ENCODE measurements at places on chromosomes 13 and 19.
A peak's percentile ranks its signal among the peaks of the same experiment; 100 is the strongest.

GRCh38 chr19:10083911-10084310, 2.2 kb upstream of the SHFL start:
- DNase-seq = no peak

DNA sequence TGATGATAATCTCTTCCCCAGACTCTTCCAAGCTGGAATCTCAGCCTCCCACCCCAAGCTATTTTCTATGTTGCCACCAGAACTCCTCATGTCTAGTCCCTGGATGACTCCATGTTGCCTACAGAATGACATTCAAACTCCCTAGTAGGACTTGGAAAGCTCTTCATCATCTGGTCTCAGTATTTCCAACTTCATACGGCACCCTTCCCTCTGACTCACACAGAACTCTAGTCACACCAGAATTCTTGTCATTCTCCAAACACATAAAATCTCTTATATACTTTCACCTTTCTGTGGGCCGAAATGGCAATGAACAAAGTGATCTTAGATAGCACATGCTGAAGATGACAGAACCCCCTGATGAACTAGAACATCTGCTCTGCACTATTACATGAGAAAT, 86.2 kb downstream of the CAB39L start:
- no peak for DNase-seq

GRCh38 chr19:44113784-44114390, 688 bp downstream of the ZNF225 start:
- no peak for DNase-seq

DNA sequence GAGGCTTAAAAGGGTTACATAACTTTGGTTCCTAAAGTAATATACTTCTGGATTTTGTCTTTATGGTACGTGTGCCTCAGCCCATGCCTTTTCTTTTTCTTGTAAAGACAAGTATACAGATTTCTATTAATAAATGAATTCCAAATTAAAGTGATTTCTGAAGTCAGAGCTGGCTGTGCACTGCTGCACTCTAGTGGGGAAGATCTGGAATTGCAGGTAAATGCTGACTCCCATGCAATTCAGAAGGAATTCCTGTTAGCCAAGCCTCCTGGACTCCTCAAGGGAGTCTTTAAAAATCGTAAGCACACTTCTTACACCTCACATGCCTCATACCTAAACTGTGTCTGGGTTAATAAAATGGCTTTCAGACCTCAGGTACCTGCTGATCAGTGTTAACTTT, 118.4 kb upstream of the SLC7A1 start:
- no peak for DNase-seq

DNA sequence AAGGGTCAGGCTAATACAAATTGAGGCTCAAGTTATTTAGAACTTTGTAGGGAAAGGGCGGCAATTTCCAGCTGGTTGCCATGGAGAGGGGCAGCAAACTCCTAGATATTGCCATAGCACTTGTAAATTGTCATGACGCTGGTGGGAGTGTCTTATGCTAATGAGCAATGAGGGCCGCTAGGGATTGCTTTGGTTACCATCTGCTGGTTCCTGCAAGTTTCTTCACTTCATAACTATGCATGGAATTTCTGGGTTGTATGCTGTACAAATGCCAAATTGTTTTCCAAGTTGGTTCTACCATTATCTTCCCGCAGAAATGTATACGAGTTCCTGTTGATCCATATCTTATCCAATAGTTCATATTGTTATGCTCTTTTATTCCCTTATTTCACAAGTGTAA, 1339.4 kb downstream of the EFNB2 start:
- peak; percentile 26 for DNase-seq

DNA sequence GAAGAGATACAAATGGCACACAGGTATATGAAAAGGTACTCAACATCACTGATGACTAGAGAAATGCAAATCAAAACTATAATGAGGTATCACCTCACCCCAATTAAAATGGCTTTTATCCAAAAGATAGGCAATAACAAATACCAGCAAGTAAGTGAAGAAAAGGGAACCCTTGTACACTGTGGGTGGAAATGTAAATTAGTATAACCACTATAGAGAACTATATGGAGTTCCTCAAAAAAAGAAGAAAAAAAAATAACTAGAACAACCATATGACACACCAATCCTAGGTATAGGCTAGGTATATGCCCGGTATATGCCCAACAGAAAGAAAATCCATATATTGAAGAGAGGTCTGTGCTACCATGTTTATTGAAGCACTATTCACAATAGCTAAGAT, 150.9 kb downstream of the VWA8 start:
- no peak for DNase-seq

GRCh38 chr19:16714702-16715287, 4.9 kb upstream of the NWD1 start:
- no peak for DNase-seq

GRCh38 chr13:41610404-41610803, 153.1 kb downstream of the RGCC start:
- peak; percentile 88 for DNase-seq

DNA sequence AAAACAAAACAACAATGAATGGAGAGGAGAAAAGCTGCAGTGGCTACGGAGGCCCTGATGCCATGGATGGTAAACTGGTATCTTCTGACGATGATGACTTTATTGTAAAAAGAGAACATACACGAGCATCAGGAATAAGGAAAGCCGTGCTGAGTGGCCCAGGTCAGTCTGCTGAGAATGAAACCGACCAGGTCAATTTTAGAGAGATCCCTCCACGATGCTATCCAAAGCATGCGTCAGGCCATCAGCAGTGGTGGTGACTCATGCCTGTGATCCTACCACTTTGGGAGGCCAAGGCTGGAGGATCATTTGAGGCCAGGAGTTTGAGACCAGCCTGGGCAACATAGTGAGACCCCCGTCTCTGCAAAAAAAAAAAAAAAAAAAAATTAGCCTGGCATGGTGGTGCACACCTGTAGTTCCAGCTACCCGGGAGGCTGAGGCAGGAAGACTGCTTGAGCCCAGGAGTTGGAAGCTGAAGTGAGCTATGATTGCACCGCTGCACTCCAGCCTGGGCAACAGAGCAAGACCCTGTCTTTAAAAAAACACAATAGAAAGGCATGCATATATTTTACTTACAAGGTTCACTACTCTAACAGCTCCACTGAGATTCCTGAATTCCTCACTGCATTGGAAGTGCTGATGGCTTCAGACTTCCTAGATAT, 62.3 kb downstream of the GADD45B start:
- DNase-seq = no peak

DNA sequence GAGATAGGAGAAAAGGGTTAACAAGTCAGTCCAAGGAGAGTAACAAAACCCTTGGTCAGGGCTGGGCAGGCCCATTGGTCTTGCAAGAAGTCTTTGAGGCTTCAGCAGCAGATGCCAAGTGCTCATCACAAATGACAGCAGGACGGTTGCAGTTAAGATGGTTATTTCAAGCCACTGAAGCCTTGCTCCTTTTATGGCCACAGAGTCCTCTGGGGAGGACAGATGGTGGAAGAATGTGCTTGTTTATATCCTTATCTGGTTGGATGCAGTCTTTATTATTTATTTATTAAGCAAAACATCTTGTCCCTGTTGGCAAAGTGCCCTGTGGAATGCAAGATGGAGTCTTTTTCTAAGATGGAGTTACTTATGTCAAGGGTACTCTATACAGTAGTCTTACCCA, 19.2 kb upstream of the ZNF331 start:
- DNase-seq = no peak

DNA sequence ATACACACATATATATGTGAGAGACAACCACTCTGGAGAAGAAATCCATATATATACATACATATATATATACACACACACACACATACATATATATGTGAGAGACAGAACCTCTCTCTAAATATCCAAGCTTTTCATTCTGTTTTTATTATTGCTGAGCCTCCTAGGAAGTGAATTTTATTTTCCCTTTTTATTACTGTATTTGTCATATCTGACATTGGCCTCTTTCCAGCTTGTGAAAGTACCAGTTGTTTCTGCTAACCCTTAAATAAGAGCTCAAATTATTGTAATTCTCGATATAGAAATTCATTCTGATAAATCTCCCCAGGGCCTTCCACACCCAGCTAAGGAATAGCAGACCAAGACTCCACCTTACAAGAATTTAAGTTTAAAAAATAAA, 81.0 kb downstream of the NUFIP1 start:
- DNase-seq = no peak

DNA sequence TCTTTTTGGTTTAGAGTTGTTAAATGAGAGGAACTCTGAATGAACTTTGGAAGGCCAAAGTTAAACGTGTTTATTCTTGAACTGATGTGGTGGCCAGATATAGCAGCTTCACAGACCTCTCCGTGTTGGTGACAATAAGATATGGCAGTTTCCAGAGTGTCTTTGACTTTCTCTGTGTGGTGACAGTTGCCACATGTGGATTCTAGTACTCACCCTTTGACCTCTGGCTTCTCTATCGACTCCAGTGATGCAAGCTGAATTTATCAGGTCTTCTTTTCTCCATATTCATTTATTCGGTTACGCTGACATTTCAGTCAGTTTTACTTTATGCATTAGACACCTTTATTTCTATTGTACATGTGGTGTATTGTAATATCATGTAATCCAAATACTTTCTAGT, 1469.5 kb downstream of the SLITRK1 start:
- no peak for DNase-seq

- peak; percentile 53 for DNase-seq
Measured at GRCh38 chr19:48724796-48725753, 5.5 kb upstream of the MAMSTR start.

GRCh38 chr13:26476782-26477142, 80.7 kb upstream of the WASF3 start:
- no peak for DNase-seq

DNA sequence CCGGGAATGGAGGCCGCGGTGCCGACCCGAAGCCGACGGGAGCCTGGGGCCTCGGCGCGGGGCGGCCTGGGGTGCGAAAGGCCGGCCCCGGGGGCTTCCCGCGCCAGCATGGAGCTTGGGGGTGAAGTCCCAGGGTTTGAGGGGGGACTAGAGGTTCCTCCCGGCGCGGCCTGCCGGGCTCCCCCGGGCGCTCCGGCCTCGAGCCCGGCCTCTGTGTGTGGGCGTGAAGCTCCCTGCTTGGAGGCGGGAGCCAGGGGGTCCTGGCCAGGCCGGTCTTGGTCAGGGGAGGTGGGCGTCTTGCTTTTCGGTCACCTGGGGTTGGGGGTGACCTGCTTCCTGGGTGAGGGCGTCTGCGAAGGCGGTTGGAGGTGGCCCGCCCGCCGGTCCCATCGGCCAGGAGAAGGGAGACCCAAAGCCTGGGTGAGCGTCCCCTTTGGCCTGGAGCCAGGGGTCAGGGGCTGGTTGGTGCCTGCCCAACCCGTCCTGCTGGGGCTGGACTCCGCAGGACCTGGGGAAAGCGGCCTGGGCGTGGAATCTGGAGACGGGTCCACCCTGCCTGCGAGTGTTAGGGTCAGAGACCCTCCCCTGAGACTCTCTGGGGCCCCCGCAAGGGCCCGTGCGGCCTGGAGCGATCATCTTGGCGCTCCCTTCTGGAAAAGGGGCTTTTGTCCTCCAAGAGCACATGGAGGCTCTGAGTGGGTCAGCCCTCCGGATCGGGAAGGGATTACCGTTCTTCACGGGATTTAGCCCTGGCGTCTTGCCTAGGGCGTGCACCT, 535 bp downstream of the BSG start:
- no peak for DNase-seq

GRCh38 chr19:2266183-2266993, 10.2 kb upstream of the JSRP1 start:
- DNase-seq = no peak

Measured in GM04503 (cell line).